ENCODE measurements at places on chromosomes 4 and X.

DNA sequence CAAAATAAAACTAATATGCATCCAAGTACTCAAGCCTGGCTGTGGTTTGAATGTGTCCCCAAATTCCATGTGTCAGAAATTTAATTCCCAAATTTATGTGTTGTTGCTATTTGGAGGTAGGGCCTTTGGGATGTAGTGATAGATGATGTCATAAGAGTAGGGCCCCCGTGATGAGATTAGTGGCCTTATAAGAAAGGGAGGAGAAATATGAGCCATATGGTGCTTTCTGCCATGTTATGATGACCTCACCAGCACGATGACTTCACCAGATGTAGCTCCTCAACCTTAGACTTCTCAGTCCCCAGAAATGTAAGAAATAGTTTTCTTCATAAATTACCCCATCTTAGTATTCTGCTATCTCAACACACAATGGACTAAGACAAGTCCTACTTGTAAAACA is 2264.0 kb downstream of the ARAP2 start:
- no peak for DNase-seq

DNA sequence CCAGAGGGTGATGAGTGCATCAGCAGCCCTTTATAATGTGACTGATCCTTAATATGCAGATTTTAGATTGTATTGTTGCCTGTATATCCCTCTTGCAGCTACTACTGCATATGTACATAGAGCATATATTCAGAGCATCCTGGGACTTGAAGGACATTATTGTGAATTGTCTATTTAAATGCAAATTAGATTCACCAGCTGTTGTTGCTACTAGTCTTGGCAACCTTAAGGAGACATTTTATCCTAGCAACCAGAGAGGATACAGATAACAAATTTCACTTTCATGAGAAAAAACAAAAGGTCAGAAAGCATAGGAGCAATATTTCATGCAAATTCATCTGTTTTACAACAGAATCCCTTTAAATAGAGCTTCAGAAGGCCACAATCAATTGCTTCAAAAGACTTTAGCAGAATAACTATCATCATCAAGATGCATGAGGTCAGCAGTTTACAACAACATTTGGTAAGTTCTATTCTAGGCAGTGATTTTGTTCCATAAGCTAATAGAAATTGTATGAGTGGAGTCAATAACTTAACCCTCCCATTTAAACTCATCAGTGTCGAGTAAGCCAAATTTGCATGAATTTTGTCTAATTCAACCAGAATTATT is 148.6 kb downstream of the GC start:
- no peak for DNase-seq

DNA sequence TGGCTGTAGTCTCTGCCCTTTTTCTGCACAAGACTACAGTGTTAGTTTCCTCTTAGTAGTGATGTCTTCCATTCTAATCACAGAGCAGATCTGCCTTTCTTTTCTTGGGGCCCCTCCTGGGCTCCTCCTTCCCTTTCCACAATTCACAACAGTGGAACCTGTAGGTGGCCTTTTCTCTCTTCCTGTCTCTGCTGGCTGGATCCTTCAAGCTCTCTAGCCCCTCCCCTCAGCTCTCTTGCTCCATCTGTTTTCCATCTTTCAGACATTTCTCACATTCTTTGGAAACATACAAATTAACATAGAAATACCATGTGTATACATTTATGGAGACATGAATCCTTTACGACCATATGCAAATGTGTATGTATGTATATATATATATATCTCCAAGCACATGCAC is 304 bp upstream of the SPIN2A start:
- DNase-seq = no peak

DNA sequence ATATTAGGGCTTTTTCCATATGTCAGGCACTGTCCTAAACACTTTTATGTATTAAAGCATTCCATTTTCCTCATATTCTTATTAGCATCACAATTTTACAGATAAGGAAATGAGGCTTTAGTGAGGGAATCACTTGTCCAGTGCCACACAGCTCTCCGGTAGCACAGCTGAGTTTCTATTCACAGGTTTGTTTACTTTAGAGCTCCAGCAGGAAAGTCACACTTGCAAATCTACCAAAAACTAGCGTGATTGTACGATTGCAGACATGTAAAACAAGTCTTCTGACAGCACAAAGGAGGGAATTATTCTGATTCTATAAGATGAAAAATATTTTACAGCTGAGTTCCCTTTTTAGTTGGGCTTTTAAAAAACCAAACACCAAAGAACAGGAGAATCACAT is 472.1 kb downstream of the TMA16 start:
- no peak for DNase-seq

DNA sequence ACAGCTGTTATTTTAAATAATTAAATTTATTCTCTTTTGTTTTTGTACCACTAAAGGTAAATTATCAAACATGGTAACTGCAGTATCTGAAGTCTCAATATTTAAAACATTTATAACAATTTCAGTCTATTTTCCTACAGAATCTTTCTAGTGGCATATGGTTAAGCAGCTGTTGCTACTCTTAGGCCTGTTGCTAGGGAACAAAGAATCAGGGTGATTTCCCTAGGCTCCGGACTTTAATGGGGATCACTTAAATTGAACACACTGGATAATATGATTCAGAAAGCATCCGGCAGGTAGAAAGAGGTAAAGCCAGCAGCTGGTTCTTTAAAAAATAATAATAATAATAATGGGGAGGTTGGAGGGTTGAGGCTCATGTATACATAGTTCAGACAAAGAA is 17.6 kb downstream of the FBXO8 start:
- no peak for DNase-seq

DNA sequence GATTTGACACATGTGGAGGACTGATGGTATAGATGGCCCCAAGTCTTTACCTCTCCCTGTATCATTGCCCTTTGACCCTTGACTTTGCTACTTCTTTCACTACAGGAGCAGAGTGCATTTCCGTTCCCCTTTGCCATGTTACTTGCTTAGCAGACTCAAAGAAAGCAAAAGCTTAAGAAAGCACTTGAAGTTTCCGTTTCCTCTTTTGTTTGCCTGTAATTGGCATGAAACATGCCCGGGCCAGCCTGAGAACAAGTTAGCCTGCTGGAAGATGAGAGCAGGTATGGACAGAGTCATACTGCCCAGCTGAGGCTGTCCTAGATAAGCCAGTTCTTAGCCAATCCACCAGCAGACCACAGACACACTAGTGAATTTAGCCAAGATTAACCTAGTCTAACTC is 206.0 kb downstream of the BCOR start:
- no peak for DNase-seq

DNA sequence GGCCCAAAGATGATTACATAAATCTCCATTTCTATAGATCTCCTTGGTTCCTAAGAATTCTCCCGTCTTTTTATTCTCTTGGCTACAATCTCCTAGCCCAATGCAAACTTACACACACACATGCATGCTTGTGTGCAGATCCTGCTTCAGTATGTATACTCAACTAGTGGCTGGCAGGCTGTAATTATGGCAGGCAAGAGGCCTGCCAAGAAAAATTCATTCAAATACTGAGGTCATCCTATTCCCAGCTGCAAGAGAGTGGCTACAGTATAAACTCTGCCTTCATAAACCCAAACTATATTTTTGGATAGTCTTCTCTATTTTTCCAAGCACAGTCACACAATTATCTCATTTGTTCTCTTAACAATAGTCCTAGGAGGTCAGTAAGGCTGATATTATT is 95.2 kb downstream of the SHROOM4 start:
- peak; percentile 30 for DNase-seq

DNA sequence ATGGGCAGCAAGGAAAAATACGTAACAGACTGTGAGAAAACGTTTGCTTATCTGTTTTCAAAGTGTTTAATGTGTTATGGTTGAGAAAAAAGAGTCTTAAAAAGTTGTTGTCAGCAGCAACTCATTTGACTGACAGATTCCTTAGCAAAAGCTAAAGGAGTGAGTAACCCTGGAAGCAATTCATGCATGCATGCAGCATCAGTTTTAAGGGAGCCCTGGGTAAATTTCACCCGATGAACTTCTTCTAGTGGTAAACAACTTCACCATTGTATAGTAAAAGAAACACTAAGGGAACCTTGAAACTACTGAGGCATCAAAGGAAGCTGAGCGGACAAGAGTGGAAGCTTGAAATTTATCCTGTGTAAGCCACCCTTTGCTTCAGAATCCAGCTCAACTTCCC is 583.2 kb upstream of the INTU start:
- DNase-seq = no peak
